ENCODE measurements at places on chromosomes 7 and 10.

DNA sequence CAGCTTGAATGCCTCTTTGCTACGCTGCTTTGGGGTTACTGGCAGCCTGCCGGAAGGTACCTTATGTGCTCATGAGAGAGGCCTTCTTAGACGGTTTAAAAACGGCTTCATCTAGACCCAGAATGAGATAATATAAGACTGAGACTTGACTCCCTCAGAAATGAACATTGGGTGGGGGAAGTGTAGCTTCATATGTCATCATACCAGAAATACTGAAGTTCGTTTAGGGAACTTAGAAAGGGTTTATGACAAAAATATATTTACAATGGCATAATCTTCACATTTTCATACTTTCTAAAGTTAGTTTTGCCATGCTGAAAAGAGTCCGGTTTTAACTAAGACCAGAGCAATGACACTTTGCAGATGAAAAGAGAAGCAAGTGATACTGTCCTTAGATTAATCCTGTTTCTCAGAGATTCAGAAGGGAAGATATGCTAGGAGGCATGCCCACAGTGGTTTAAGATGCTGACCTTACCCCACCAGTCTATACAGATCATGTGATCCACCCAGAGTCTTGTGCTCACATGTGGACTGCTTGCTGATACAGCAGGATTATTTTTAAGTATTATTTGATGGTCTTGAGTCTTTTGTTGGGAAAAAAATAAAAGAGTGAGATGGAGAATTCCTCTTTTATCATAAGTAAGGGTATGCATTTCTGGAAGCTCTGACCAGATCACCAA, 40.8 kb upstream of the HGF start:
- peaks cover 17% of the 10 kb centered on the region for H3K4me1 ChIP-seq
- no peak overlapping the region for H3K27ac ChIP-seq
- no peaks in the 10 kb centered on the region for H3K27me3 ChIP-seq
- H3K36me3 ChIP-seq: no peaks in the 10 kb centered on the region
- no peak overlapping the region for H3K4me3 ChIP-seq

GRCh38 chr7:103714376-103714927, 268.4 kb upstream of the SLC26A5 start:
- H3K27me3 ChIP-seq: peaks cover 41% of the 10 kb centered on the region
- no peak overlapping the region for H3K27ac ChIP-seq
- H3K4me3 ChIP-seq: no peak overlapping the region
- DNase-seq: no peak

- no peak overlapping the region for H3K4me3 ChIP-seq
- no peak for DNase-seq
- peaks cover 2% of the 10 kb centered on the region for H3K36me3 ChIP-seq
Observed at GRCh38 chr7:100546926-100547800, 8.2 kb downstream of the AGFG2 start.

- no peak overlapping the region for H3K27ac ChIP-seq
- no peaks in the 10 kb centered on the region for H3K36me3 ChIP-seq
- DNase-seq: no peak
- H3K4me3 ChIP-seq: no peak overlapping the region
Observed at GRCh38 chr7:133484086-133484485, 231.2 kb downstream of the EXOC4 start.

All from HCT116 (cell line).